ENCODE measurements at places on chromosomes 11 and 22. TPM values are rescaled to one million over a fixed set of nuclear protein-coding genes. Genes with fewer than 3 reads are reported as not detected.

Gene NOX4
- total RNA-seq, result not detected

Gene ANO1
- total RNA-seq, result not detected

Gene EIF1AD
- 54.4 TPM for total RNA-seq

Gene TMEM121B
- total RNA-seq, result 0.05 TPM

Gene SPI1
- total RNA-seq, result not detected

Gene PIH1D2
- not detected for total RNA-seq

Gene C11orf42
- total RNA-seq, result not detected

Gene MUC5B
- total RNA-seq, result not detected

Data from activated CD4-positive, alpha-beta T cell treated with anti-CD3 and anti-CD28 coated beads, Interleukin-2, amount 10 ng/mL, durations not matched to agents 7 days and 5 days (primary cell).